D341Med (cell line): ENCODE measurements at places on chromosomes 16 and 17.

DNA sequence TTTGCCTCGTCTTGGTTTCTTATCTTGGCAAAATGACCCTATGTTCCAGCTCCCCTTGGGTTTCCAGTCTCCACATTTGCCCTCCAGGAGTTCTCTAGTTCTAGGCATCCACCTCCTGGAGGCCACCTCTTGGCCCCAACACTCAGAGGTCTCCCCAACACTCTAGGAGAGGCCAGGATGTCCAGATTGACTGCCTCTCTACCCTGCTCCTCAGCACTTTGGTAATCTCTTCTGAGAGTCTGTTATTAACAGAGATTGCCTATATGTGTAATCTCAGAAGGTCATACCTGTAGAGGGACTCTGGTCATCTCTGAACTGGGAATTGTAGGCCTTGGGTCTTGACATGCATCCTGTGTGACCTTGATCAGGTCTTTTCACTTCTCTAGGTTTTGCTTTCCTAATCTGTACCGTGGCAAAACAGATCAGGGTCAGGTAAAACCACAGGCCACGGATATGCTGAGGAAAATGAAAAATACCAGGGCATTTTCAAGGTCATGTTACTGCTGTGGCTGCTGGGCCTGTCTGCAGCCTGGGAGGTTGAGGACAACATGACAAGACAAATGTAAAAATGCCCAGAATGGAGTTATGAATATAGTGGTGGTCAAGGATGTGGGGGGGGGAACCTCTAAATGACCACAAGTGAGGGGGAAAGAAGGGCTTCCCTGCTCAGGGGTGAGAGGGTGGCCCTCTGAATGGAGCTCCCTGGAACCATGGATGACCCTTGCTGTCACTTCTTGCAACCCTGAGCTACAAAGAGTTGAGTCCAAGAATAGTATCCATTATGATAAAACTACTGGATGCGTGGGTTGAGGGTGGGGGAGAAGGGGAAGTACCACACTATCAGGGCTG is 5.0 kb upstream of the CCL4L2 start:
- no peak for DNase-seq

DNA sequence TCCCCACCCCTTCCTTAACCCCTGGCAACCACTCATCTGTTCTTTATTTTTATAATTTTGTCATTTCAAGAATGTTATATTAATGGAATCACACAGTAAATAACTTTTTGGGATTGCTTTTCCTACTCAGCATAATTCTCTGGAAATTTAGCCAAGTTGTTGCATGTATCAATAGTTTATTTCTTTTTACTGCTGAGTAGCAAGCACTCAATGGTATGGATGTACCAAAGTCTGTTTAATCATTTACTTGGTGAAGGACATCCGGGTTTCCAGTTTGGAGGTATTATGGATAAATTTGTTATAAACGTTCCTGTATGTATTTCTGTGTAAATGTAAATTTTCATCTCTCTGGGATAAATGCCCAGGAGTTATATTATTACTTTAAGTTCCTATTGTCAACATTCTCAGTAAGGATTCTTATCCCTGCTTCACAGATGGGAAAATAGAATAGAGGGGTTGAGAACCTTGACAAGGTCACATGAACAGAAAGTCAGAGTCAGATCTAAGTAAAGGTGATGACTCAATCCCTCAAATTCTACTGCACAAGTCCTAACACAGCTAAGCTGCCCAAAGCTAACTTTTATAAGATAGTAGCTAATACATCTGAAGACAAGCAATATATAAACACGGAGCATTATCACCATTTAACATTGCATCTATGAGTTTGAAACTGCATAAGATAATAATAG is 62.4 kb upstream of the MTMR4 start:
- no peak for DNase-seq

GRCh38 chr17:57284984-57285646 is 28.8 kb downstream of the MSI2 start:
- DNase-seq: no peak

GRCh38 chr16:57202095-57202886 is 16.2 kb downstream of the RSPRY1 start:
- DNase-seq: no peak

DNA sequence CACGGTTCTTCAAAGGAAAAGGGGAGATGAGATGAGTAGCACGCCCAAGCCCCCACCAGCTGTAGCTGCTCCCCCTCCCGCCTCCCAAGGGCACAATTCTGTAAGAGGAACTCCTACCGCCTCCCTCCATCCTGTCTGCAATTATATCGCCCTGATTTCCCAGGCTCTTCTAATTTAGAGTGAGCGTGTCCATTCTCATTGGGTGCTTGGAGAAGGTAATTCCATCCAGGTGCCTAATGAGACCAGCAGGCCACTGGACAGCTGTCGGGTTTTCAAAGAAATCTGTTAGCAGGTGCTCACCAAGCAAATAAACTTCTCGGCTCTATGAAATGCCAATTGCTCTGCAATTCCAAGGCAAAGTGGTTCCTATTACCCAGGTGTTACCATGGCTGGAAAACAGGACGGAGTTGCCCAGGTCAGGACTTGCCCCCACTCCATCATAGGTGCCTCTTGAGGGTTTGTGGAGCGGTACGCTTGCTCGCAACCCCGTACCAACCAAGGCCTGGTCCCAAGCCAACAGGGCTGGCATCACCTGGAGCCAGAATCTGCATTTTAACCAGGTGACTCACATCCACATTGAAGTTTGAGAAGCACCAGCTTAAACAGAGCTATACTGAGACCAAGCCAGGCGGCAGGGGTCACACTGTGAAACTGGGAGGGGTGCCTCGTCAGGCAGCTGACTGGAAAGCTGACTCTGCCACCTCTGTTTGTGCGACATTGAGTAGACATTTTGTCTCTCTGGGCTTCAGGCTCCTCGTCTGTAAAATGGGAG is 16.5 kb upstream of the MEAK7 start:
- DNase-seq: no peak

- no peak for DNase-seq
Observed at GRCh38 chr16:88906535-88907105, 40.2 kb upstream of the PABPN1L start.

DNA sequence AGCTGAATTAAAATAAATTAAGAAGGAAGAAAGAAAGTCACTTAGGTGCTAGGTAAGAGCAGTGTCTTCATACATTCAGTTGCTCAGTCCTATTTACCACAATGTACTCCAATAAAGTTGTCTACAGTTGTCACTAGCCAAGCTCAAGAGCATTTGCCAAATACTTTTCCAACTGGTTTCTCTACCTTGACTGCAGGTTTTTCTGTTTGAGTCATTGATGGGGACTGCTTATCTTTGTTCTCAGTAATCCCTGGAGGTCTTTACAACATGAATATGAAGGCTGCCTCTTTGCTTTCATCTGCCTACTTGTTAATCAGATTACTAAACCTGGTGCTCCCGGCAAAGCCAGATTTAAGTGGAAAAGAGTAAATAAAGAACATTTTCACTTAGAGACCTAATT is 64.6 kb upstream of the CLEC18B start:
- peak; percentile 48 for DNase-seq

GRCh38 chr16:12239226-12239625 is 262.7 kb downstream of the SNX29 start:
- DNase-seq: no peak

DNA sequence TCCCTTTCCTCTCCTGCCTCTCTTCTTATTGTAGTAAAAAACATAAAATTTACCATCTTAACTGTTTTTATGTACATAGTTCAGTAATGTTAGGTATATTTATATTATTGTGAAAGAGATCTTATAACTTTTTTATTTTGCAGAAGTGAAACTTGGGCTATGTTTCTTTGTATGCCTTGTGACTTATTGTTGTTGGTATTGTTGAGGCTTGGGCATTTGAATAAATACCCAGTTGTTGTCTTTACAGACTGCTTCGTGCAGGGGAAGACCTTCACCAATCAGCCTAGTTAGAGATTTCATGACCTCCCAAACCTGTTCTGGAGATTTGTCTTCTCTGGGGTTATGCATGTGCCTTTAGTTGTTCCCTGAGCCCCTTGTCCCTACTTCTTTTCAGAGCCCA is 31.9 kb downstream of the REXO5 start:
- DNase-seq: no peak
